Natural killer cell (primary cell): ENCODE measurements at places on chromosomes 6 and 20. TPM values are rescaled to one million over a fixed set of nuclear protein-coding genes. Genes with fewer than 3 reads are reported as not detected.
A peak's percentile ranks its signal among the peaks of the same experiment; 100 is the strongest.

WASF1 gene
- total RNA-seq: 0.45 TPM

OTOR gene
- total RNA-seq: not detected

C4A gene
- total RNA-seq: 8.2 TPM

CDKN1A gene
- total RNA-seq: 25.4 TPM

CFB gene
- 0.45 TPM for total RNA-seq

DNAAF9 gene
- 4.8 TPM for total RNA-seq

MATN4 gene
- not detected for total RNA-seq

BMP7 gene
- not detected for total RNA-seq

CUTA gene
- 184 TPM for total RNA-seq

NOX3 gene
- not detected for total RNA-seq

SLC17A3 gene
- 2.4 TPM for total RNA-seq

MLN gene
- total RNA-seq: not detected

- peaks cover 24% of the 10 kb centered on the region for H3K4me1 ChIP-seq
- H3K36me3 ChIP-seq: no peaks in the 10 kb centered on the region
- H3K4me3 ChIP-seq: no peak overlapping the region
- no peaks in the 10 kb centered on the region for H3K27me3 ChIP-seq
- DNase-seq: peak; percentile 50
Measured at GRCh38 chr20:4661191-4661590, 60.5 kb upstream of the PRND start.

GRCh38 chr20:1338801-1339200 is 9.9 kb upstream of the SDCBP2 start:
- no peak for DNase-seq
- H3K27me3 ChIP-seq: no peaks in the 10 kb centered on the region
- H3K27ac ChIP-seq: no peak overlapping the region
- no peak overlapping the region for H3K4me3 ChIP-seq

- H3K4me3 ChIP-seq: no peak overlapping the region
- H3K4me1 ChIP-seq: no peaks in the 10 kb centered on the region
- H3K27ac ChIP-seq: no peak overlapping the region
- no peak for DNase-seq
Measured at GRCh38 chr6:11810039-11810541, 31.5 kb upstream of the ADTRP start.

DNA sequence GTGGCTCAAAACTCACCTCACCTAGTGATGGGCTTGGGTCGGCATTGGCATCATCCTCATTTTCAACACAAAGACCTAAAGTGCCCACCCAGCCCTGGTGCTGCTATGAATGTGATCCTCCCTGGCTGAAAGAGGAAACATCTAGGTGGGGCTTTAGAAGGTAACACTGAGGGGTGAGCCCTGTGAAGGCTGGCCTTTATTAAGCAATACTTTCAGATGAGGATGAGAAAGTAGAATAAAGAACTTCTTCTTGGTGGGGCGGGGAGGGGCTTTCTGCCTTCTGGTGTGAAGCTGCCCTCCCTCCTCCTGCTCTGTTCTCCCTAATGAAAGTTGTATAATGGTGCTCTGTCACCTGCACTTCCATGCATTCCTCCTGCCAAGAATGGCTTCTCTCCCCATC is 133.0 kb upstream of the TRAF3IP2 start:
- H3K4me3 ChIP-seq: no peak overlapping the region
- no peaks in the 10 kb centered on the region for H3K27me3 ChIP-seq
- H3K4me1 ChIP-seq: peaks cover 91% of the 10 kb centered on the region
- peak overlapping the region; percentile 84 for H3K27ac ChIP-seq
- no peak for DNase-seq

- peak overlapping the region; percentile 89 for H3K27ac ChIP-seq
- DNase-seq: peak; percentile 87
- H3K36me3 ChIP-seq: no peaks in the 10 kb centered on the region
- peaks cover 49% of the 10 kb centered on the region for H3K4me1 ChIP-seq
- peak overlapping the region; percentile 53 for H3K4me3 ChIP-seq
- no peaks in the 10 kb centered on the region for H3K27me3 ChIP-seq
Measured at GRCh38 chr20:36460648-36461599, 80.4 kb upstream of the MYL9 start.

- no peaks in the 10 kb centered on the region for H3K27me3 ChIP-seq
- H3K4me1 ChIP-seq: no peaks in the 10 kb centered on the region
- no peak overlapping the region for H3K27ac ChIP-seq
- H3K4me3 ChIP-seq: no peak overlapping the region
- H3K36me3 ChIP-seq: no peaks in the 10 kb centered on the region
Measured at GRCh38 chr6:44869321-44869897, 458.7 kb upstream of the RUNX2 start.

GRCh38 chr6:170222498-170223471 is 68.1 kb downstream of the DLL1 start:
- no peaks in the 10 kb centered on the region for H3K36me3 ChIP-seq
- DNase-seq: no peak
- H3K27me3 ChIP-seq: no peaks in the 10 kb centered on the region
- no peak overlapping the region for H3K27ac ChIP-seq

- peak; percentile 66 for DNase-seq
- H3K27ac ChIP-seq: peak overlapping the region; percentile 46
- H3K36me3 ChIP-seq: peaks cover 57% of the 10 kb centered on the region
- peaks cover 45% of the 10 kb centered on the region for H3K4me1 ChIP-seq
- H3K27me3 ChIP-seq: no peaks in the 10 kb centered on the region
Measured at GRCh38 chr20:53579581-53580375, 13.9 kb downstream of the ZNF217 start.

GRCh38 chr6:16311763-16312162 is 73.4 kb downstream of the GMPR start:
- H3K4me1 ChIP-seq: peaks cover 5% of the 10 kb centered on the region
- DNase-seq: no peak
- no peaks in the 10 kb centered on the region for H3K27me3 ChIP-seq
- no peak overlapping the region for H3K27ac ChIP-seq

GRCh38 chr6:35195120-35195780 is 18.5 kb upstream of the SCUBE3 start:
- peaks cover 4% of the 10 kb centered on the region for H3K27me3 ChIP-seq
- H3K4me3 ChIP-seq: no peak overlapping the region
- no peak overlapping the region for H3K27ac ChIP-seq
- no peak for DNase-seq
- H3K36me3 ChIP-seq: no peaks in the 10 kb centered on the region

- no peak for DNase-seq
- H3K27ac ChIP-seq: no peak overlapping the region
- no peaks in the 10 kb centered on the region for H3K27me3 ChIP-seq
- no peak overlapping the region for H3K4me3 ChIP-seq
Measured at GRCh38 chr6:11432713-11433450, 104.7 kb upstream of the TMEM170B start.

DNA sequence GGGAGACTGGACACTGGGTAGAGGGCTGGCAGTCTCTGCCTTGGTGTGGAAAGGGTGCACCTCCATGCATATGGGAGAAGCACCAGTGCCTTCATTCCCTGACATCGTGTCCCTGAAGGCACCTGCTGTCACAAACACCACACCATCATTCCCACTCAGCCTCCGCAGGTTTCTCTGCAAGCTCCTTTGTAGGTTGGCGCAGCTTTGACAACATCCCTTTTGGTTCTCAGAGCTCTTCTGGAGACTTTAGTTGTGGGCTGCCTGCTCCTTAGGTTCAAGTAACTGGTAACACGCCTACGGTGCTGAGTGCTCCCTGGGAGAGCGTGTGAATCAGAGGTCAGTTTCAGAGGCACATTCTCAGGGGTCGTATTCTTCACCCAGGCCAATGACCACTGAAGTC is 50.2 kb upstream of the TULP4 start:
- no peak overlapping the region for H3K4me3 ChIP-seq
- no peaks in the 10 kb centered on the region for H3K27me3 ChIP-seq
- no peaks in the 10 kb centered on the region for H3K36me3 ChIP-seq
- DNase-seq: no peak

DNA sequence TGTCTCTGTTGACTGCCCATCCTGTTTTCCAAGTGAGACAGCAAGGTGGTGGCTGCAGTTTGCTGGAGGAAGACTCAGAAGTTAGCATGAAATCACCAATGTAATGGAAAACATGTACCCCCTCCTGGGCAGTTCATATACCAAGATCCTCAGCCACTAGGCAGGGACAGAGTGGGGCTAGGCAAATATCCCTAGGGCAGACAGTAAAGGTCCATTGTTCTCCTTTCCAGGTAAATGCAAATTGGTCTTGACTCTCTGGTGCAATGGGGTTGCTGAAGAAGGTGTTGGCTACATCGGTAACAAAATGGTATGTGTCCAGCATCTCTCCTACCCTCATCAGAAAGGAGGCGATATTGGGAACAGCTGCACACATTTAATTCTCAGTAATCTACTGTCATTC is 233.6 kb upstream of the SOX4 start:
- no peak overlapping the region for H3K4me3 ChIP-seq
- no peak overlapping the region for H3K27ac ChIP-seq
- no peak for DNase-seq
- H3K4me1 ChIP-seq: no peaks in the 10 kb centered on the region

- no peak overlapping the region for H3K27ac ChIP-seq
- H3K36me3 ChIP-seq: no peaks in the 10 kb centered on the region
- H3K4me3 ChIP-seq: no peak overlapping the region
- DNase-seq: no peak
- no peaks in the 10 kb centered on the region for H3K27me3 ChIP-seq
Measured at GRCh38 chr20:63167026-63167917, 48.7 kb downstream of the YTHDF1 start.

DNA sequence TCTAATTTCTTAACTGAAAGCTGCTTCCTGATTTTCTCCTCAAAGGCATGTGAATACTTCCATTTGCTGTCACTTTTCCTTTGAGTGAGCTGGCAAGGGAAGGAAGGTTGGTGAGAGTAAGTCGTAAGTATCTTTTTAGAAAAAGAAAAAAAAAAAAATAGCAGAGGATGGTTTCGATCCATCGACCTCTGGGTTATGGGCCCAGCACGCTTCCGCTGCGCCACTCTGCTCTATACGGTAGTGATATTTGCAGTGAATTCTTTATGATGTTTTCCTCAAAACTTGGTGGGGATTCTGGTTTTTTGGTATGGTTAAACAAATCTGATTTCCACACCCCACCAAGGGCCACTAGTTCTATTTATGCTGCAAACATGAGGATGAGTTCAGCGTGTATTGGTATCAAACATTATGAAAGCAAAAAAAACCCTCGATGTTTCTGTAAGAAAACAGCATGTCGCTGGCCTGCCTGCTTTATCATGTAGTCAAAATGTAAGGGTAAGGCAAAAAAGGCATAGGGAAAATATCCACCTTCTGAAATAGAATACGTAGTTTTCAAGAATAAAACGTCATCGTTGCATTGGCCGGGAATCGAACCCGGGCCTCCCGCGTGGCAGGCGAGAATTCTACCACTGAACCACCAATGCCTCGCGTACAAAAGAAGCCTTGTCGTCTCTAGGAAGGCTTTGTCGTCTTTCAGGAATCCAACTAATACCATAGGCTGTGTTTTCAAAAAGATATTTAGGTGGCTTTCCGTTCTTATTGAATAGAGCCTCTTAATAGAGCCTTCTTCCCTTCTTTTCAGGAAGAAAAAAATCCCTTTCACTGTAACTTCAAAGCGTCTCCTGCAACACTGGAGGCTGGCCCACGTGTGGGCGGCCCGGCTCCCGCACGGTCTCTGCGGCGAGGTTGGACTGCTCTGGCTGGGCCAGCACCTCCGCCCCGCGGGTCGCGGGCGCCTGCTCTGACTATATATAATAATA is 9.6 kb downstream of the OR2B2 start:
- peaks cover 4% of the 10 kb centered on the region for H3K27me3 ChIP-seq
- H3K4me3 ChIP-seq: peak overlapping the region; percentile 64
- H3K4me1 ChIP-seq: peaks cover 7% of the 10 kb centered on the region
- peak; percentile 96 for DNase-seq
- H3K36me3 ChIP-seq: no peaks in the 10 kb centered on the region

GRCh38 chr6:111718990-111719389 is 113.3 kb upstream of the TRAF3IP2 start:
- H3K4me3 ChIP-seq: no peak overlapping the region
- H3K27ac ChIP-seq: no peak overlapping the region
- no peak for DNase-seq
- H3K36me3 ChIP-seq: peaks cover 42% of the 10 kb centered on the region

- H3K4me1 ChIP-seq: no peaks in the 10 kb centered on the region
- no peaks in the 10 kb centered on the region for H3K36me3 ChIP-seq
- no peak for DNase-seq
- no peak overlapping the region for H3K27ac ChIP-seq
- H3K27me3 ChIP-seq: no peaks in the 10 kb centered on the region
- H3K4me3 ChIP-seq: no peak overlapping the region
Measured at GRCh38 chr20:19812056-19812455, 54.0 kb downstream of the RIN2 start.

- no peak for DNase-seq
- no peak overlapping the region for H3K4me3 ChIP-seq
- H3K36me3 ChIP-seq: no peaks in the 10 kb centered on the region
Measured at GRCh38 chr20:62555642-62556420, 80.0 kb upstream of the GATA5 start.

- no peaks in the 10 kb centered on the region for H3K27me3 ChIP-seq
- no peaks in the 10 kb centered on the region for H3K36me3 ChIP-seq
- H3K4me1 ChIP-seq: no peaks in the 10 kb centered on the region
- no peak for DNase-seq
- no peak overlapping the region for H3K4me3 ChIP-seq
Measured at GRCh38 chr6:71608646-71609045, 277.7 kb upstream of the RIMS1 start.

GRCh38 chr6:36975231-36976006 is 10.6 kb downstream of the MTCH1 start:
- H3K4me3 ChIP-seq: no peak overlapping the region
- H3K27me3 ChIP-seq: no peaks in the 10 kb centered on the region
- DNase-seq: no peak
- H3K27ac ChIP-seq: no peak overlapping the region
- H3K4me1 ChIP-seq: no peaks in the 10 kb centered on the region
- H3K36me3 ChIP-seq: peaks cover 83% of the 10 kb centered on the region

DNA sequence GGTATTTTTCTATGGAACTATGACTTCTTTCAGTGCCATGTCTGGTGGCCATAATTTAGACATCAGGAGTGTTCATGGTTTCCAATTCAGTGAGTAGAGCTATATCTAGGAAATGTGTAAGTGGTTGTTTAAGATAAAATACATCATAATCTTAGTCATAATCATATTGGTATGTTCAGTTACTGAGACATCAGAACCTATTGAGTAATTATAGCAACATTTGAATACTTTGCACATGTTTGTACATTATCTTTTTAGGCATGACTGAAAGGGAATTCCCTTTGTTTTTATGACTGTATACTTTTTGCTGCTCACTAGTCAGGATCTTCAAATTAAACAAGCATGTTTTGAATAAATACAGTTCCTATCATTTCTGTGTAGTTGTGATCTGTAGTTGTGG is 64.0 kb downstream of the STXBP5 start:
- no peak overlapping the region for H3K27ac ChIP-seq
- H3K4me1 ChIP-seq: no peaks in the 10 kb centered on the region
- H3K27me3 ChIP-seq: no peaks in the 10 kb centered on the region
- peaks cover 25% of the 10 kb centered on the region for H3K36me3 ChIP-seq
